ENCODE measurements at places on chromosomes 6 and 20.

DNA sequence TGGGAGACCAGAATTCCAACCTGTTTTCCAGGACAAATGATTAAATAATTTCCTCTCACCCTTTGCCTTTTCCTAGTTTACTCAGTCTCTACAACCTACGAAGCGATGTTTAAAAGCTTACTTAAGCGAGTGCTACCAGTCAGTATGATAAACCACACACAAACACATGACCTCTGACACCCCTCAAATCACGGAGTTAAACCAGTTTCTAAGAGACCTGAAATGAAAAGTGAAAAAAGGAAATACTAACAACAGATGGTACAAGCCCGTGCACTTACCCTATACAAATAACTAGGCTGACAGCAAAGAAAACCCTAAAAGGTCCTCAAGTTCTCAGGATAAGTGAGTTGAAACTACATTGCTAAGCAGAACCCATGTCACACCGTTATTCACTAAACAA, 7.7 kb downstream of the TNFRSF21 start:
- no peak for DNase-seq

GRCh38 chr20:40698281-40698680, 9.2 kb upstream of the MAFB start:
- DNase-seq, result no peak

- no peak for DNase-seq
Observed at GRCh38 chr20:32252189-32252588, 25.3 kb upstream of the KIF3B start.

GRCh38 chr6:79215213-79215824, 19.2 kb downstream of the HMGN3 start:
- DNase-seq, result no peak
